Hepatic stellate cell (primary cell): ENCODE measurements at places on chromosomes 3 and 15.

- DNase-seq, result no peak
Measured at GRCh38 chr3:108021131-108021530, 69.7 kb downstream of the CD47 start.

DNA sequence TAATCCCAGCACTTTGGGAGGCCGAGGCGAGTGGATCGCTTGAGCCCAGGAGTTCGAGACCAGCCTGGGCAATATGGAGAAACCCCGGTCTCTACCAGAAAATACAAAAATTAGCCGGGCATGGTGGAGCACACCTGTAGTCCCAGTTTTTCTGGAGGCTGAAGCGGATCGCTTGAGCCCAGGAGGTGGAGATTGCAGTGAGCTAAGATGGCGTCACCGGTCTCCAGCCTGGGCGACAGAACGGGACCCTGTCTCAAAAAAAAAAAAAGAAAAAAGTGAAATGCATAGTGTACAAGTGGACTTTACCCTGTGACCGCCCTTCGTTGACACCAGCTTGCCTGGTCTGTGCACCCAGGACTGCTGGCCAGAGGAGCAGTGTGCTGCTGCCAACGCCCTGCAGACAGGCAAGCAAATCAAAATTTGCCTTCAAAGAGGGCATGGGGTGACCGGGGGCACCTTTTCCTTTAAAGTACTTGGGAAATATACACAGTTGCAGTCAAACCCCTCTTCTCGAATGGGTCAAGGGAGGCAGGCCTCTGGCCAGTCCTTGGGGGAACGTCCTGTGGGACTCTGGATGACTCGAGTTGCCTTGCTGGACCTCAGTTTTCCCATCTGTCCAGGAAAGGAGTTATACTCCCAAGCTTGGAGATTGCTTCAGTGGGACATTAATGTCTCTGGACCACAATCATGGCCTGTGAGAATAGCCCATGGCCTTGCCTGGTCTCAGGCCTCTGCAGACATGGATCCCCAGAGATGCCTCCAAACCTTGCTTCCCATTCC is 1.0 kb downstream of the XYLB start:
- no peak for DNase-seq

- no peak for DNase-seq
Measured at GRCh38 chr15:84883466-84883865, 996 bp upstream of the SLC28A1 start.

DNA sequence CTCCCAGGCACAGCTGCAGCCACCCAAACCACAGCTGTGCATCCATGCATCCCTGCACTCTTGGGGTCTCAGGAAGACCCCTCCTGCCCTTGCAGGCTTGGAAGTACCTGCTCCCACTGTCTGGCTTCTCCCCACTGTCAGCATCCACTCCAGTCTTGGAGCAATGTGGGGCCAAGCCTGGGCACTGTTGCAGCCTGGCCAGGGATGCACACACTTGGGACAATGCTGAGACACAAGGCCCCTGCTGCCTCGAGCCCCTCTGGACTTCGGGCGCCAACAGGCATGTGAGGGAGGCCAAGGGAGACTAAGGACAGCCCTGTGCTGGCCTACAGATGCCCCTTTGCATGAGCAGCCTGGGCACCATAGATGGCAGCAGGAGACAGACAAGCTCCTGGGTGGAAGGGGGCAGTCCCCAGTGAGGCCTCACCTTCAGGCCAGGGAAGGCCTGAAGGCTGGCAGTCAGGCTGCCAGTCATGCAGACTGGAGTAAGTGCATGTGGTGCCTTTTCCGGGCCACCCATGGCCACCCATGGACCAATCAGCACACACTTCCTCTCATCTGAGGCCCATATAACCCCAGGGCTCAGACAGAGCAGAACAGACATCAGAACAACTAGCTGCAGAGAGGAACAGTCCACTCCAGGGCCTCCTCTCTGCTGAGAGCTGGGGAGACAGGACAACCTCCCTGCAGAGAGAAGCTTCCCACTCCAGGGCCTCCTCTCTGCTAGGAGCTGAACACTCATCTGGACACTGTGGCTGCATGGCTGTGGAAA is 219.0 kb downstream of the VGLL3 start:
- DNase-seq, result no peak

GRCh38 chr15:39125904-39126303 is 455.0 kb upstream of the THBS1 start:
- DNase-seq, result no peak

DNA sequence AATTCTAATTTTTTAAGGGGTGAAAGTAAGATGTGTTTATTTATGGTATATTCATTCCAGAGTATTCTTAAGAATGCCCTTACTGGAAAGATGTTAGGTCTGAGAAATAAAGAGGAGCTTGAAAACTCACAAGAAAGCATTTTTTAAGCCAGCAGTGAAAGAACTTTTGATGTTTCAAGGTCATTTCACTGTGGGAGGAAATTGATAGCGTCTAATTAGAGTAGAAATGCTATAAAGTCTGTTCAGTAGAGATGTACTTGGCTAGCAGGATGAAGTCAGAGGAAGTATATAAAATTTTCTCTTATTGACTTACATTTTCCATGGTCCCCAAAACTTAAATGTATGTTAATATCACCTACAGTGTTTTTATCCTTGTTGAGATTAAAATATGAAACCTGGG is 354.6 kb downstream of the CNTN6 start:
- no peak for DNase-seq

- no peak for DNase-seq
Measured at GRCh38 chr15:50463423-50464358, 39.5 kb downstream of the USP8 start.

DNA sequence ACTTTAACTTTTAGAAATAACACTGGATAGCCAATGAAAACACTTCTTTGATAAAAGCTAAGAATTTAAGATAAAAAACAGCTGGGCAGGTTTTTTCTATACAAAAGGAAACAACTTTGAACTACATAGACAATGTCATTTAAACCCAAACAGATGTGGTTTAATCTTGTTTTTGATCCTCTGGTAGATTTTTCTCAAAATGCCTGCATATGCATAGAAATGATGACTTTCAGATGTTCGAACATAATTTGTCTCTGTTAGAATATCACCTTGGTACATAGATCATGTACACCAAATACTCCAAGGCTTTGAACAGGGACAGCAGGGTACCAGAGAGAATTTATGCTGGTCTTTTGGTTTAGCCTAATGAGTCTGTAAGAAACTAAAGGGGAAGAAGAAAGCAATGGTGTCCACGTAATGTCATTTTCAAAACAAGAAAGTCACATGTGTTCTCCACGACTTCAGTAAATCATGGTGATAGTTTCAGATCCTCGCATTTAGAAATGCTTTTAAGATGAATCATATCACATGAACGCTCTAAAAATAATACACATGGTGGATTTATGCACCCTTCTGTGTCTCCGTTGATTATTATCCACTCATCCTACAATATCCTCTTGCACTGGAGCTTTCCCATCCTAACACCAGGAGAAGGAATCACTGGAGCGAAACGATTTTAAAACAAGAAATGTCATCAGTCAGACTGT is 160.1 kb upstream of the PDZRN3 start:
- DNase-seq, result peak; percentile 32

- no peak for DNase-seq
Measured at GRCh38 chr3:188287339-188287738, 133.4 kb downstream of the LPP start.

GRCh38 chr3:171803044-171803443 is 7.2 kb downstream of the PLD1 start:
- DNase-seq, result no peak

DNA sequence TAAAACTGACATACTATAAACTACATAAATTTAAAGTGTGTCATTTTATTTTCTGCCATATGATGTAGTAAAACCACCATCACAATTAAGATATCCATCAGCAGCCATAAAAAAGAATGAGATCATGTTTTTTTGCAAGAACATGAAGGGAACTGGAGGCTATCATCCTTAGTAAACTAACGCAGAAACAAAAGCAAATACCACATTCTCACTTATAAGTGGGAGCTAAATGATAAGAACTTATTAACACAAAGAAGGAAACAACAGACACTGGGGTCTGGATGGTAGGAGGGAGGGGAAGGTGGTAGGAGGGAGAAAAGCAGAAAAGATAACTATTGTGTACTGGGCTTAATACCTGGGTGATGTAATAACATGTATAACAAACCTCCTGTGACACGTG is 24.6 kb downstream of the CCDC14 start:
- DNase-seq, result no peak

- DNase-seq, result no peak
Measured at GRCh38 chr3:140726066-140726465, 48.2 kb downstream of the TRIM42 start.

DNA sequence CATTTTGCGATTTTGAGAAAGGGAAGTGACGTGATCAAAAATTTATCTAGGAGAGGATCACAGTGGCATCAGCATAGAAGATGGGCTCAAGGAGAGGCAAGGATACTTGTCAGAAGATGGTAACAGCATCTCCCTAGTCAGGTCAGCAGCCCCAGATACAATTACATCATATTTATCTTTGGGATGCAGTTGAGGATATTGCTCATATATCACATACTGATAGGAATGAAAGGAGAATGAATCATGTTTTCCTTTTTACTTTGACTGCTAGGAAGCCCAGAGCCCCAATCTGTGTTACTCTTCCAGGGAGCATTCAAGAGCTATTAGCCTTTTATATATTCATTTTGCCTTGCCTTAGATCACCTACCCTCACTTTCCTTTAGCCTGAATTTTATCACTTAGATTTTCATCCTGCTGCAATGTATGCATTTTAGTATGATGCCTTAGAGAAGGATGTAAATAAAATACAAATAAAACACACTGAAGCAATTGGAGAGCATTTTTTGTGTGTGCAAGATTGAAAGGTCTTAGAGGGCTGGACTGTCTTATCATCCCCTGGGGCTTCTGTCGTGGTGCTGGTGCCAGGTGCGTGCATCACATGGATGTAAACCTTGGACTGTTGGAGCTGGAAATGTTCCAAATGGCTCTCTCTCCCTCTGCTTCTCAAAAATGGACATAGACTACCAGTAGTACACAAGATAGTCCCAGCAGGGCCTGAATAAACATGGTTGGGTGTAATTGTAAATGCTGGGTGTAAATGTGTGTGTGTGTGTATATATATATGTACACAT is 40.3 kb downstream of the CORO2B start:
- DNase-seq, result no peak

- DNase-seq, result no peak
Measured at GRCh38 chr15:78242128-78242527, 7.8 kb upstream of the ACSBG1 start.

GRCh38 chr3:53773611-53774368 is 72.4 kb downstream of the CHDH start:
- DNase-seq, result peak; percentile 57

- DNase-seq, result no peak
Measured at GRCh38 chr15:57694279-57694678, 12.2 kb upstream of the POLR2M start.

- DNase-seq, result no peak
Measured at GRCh38 chr3:89098964-89099585, 8.3 kb upstream of the EPHA3 start.

GRCh38 chr3:155211266-155211665 is 82.2 kb downstream of the STRIT1 start:
- DNase-seq, result no peak

GRCh38 chr3:31550452-31551251 is 17.9 kb downstream of the STT3B start:
- DNase-seq, result no peak

DNA sequence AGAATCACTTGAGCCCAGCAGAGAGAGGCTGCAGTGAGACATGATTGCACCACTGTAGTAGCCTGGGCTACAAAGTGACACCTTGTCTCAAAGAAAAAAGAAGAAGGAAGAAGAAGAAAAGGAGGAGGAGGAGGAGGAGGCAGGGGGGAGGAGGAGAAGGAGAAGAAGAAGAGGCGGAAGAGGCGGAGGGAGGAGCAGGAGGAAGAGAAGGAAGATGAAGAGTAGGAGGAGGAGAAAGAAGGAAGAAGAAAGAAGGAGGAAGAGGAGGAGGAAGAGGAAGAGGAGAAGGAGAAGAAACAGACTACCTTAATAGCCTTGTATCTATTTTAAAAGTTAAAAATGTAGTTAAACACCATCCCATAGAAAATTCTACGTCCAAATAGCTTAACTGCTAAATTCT is 19.1 kb upstream of the ARF4 start:
- no peak for DNase-seq

DNA sequence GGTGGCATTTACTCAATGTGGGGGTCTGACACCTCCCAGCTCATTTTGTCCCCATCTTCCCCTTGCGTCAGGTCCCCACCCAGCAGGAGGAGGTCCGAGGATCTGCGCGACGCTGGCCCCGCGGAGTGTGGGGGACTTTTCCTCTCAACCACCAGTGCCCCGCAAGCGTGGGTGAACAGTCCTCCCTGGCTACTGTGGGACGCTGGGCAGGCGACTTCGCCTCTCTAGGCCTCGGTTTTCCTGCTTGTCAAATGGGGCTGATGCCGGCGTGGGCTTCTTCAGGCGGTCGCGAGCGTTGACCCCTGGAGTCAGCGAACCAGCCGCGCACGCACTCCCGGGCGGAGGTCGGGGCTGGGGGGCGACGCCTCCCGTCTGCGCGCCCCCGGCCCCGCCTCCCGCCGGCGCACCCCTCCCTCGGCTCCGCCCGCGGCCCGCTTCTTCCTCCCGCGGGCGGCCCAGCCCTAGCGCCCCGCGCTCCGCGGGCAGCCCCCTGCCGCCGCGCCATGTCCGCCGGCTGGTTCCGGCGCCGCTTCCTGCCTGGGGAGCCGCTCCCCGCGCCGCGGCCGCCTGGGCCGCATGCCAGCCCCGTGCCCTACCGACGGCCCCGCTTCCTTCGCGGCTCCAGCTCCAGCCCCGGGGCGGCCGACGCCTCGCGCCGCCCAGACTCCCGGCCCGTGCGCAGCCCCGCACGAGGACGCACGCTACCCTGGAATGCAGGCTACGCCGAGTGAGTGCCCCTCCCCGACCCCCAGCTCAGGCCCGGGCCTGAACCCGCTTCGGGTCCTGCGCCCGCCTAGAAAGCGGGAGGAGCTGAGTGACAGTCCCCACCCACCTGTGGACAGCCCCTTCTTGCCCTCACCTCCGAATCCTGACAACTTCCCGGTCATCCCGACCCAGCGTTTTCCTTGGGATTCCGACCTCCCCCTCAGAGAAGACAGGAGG is at the start of gene PPM1M:
Gene PPM1M (plus strand): TSS at position 438 of the 942 bp plus-strand sequence. CDS start 66 bp downstream, at position 504.
- peak; percentile 81 for DNase-seq

GRCh38 chr3:64648927-64649906 is 38.6 kb downstream of the ADAMTS9 start:
- no peak for DNase-seq

DNA sequence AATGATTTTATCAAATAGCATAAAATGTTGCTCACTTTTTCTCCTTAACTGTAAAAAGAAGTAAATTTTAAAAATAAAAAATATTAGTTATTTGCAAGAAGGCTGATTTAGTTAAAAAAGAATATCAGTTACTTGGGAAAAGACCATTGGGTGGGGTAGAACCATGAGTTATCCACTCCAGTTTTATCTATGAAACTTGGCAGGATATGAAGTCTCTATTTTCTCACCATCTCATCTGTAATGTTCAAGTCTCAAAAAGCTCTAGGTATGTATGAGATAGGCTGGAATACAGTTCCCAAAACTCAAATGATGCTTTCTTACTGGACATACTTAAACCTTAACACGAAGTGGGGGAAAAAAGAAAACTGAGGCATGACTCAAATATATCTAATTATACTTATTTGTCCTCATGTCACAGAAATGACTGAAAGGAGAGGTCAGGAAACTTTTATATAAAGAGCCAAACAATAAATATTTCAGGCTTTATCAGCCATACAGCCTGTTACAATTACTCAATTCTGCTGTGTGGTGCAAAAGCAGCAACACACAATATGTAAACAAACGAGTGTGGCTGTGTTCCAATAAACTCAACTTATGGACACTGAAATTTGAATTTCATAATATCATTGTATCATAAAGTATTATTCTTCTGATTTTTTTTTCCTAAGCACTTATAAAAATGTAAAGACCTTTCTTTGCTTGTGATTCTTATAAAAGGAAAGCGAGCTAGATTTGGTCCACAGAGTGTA is 131.8 kb downstream of the TBL1XR1 start:
- no peak for DNase-seq
